Bronchial smooth muscle cell (primary cell): ENCODE measurements at places on chromosomes 11 and 22. TPM values are rescaled to one million over a fixed set of nuclear protein-coding genes. Genes with fewer than 3 reads are reported as not detected.

PPFIBP2 gene
- 7.6 and 14.8 TPM in 2 replicates for total RNA-seq

EPS8L2 gene
- 64.5 and 88.6 TPM in 2 replicates for total RNA-seq

MRGPRF gene
- total RNA-seq: 28.7 and 33.5 TPM in 2 replicates

MMP13 gene
- total RNA-seq: not detected in 2 replicates

ZNF143 gene
- total RNA-seq: 26.2 and 36.0 TPM in 2 replicates

ACTN3 gene
- 0.17 and 0.32 TPM in 2 replicates for total RNA-seq

FAM227A gene
- 1.1 and 2.5 TPM in 2 replicates for total RNA-seq

BIK gene
- total RNA-seq: not detected in 2 replicates

SLC5A12 gene
- total RNA-seq: 0.09 TPM in 1 of 2 replicates, not detected in the other

GGT5 gene
- 1.2 and 2.2 TPM in 2 replicates for total RNA-seq

EIF3M gene
- 283 and 341 TPM in 2 replicates for total RNA-seq

CFL1 gene
- 769 and 930 TPM in 2 replicates for total RNA-seq

FZD4 gene
- 30.6 and 33.6 TPM in 2 replicates for total RNA-seq

SYT7 gene
- total RNA-seq: 5.5 and 22.7 TPM in 2 replicates

CTSF gene
- 28.1 and 42.4 TPM in 2 replicates for total RNA-seq

EHF gene
- 0.16 and 1.4 TPM in 2 replicates for total RNA-seq

CRYBB2 gene
- total RNA-seq: not detected in 2 replicates

KRTAP5-11 gene
- not detected in 2 replicates for total RNA-seq

DRICH1 gene
- total RNA-seq: 0.17 TPM in 1 of 2 replicates, not detected in the other

KRTAP5-1 gene
- not detected in 2 replicates for total RNA-seq

C11orf21 gene
- total RNA-seq: under 0.01 TPM in 1 of 2 replicates, not detected in the other
